ENCODE measurements at places on chromosomes 4 and X.
A peak's percentile ranks its signal among the peaks of the same experiment; 100 is the strongest.

GRCh38 chr4:24614881-24615280 is 30.5 kb upstream of the DHX15 start:
- DNase-seq, result no peak

- DNase-seq, result no peak
Observed at GRCh38 chr4:94160774-94161173, 46.9 kb upstream of the SMARCAD1 start.

- DNase-seq, result no peak
Observed at GRCh38 chrX:17527135-17527701, 152.2 kb downstream of the NHS start.

DNA sequence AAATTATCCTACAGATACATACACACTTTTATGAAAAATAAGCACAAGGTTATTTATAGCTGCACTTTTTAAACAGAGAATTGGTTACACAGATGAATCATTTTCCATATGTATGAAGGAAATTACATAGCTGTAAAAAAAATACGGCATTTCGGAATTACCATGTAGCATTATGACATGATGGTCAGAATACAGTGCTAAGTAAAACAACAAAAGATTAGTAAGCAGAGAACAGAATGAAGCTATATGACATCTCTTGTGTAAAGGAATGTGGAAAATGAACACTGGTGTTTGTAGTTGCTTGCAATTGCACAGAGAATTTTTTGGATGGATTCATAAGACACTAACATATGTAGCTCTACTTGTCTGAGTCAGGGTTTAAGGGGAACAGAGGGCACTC is 1222.0 kb upstream of the PRKX start:
- no peak for DNase-seq

- no peak for DNase-seq
Observed at GRCh38 chrX:41180194-41180908, 95.1 kb downstream of the USP9X start.

- no peak for DNase-seq
Observed at GRCh38 chrX:113522814-113523213, 682.2 kb upstream of the AMOT start.

DNA sequence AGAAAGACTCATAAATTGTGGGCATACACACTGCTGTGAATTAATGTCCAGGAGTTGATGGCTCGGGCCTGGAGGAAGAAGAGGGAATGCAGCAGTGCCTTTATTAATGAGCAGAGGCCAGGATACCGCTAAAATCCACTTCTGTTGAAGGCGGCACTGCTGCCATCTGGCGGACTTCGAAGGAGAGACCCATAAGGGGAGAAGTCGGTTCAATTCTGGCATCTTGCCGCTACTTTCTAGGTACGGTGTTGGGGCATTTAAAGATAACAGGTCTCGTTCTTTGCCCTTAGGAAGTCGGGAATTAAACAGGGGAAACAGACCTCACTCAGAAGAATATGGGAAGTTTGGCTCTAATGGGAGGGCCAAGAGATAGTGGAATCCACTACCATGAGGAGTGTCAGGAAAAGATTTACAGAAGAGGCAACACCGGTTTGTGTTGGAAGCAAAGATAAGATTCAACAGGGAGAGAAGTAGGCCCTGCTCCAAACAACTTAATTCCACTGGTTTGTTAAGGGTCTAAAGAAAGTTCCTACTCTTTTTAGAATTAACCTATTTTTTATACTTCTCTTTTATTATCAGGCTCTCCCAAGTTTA is 133.6 kb upstream of the GIMD1 start:
- DNase-seq, result peak; percentile 9

- no peak for DNase-seq
Observed at GRCh38 chrX:137366018-137366633, 199.8 kb upstream of the ZIC3 start.

DNA sequence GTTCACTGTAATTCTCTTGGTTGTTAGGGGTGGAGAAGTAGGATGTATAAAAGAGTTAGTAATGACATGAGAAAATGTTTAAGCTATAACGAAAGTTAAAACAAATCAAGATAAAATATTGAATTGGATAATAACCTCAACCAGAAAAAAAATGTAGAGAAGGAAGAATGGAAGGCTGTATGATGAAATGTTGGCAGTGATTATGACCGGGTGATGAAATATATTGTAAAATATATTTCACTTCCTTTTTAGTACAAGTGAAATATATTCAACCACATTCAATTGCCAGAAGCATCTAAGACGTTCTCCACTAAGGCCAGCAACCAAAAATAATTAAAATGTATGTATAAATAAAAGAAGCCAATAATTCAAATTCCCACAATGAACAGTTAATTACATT is 309.3 kb upstream of the FGF13 start:
- DNase-seq, result no peak

DNA sequence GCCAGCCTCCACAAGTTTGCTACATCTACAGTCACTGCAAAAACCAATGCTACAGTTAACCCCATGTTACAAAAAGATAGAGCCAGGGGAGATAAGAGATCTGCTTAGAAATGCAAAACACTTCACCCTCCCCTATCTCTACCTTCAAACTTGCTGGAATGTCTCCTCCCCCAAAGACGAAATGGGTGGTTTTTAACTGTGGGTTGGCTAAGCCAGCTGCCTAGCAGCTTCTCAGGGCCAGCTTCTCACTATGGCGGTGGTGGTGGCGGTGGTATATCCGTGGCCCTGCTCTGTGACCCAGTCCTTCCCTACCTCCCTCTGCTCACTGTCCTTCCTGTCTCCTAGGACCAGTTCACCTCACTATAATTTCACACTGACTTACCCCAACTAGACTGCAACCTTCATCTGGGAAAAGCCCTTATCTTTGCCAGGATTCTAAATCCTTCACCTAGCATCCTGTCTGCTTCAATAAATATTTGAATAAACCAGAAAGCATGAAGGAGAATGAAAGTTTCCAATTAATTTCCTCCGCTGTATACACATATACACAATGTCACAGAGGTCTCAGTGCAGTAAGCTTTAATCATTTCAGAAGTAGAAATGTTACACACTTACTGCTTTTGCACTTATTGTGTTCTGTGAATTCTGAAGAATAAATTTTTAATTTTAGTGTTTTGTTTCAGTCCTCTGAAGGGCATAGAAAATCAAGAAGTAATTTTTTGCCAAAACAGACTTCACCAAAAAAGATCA is 46.3 kb downstream of the SH3KBP1 start:
- no peak for DNase-seq

GRCh38 chrX:72080150-72080549 is 51.6 kb downstream of the RTL5 start:
- no peak for DNase-seq

DNA sequence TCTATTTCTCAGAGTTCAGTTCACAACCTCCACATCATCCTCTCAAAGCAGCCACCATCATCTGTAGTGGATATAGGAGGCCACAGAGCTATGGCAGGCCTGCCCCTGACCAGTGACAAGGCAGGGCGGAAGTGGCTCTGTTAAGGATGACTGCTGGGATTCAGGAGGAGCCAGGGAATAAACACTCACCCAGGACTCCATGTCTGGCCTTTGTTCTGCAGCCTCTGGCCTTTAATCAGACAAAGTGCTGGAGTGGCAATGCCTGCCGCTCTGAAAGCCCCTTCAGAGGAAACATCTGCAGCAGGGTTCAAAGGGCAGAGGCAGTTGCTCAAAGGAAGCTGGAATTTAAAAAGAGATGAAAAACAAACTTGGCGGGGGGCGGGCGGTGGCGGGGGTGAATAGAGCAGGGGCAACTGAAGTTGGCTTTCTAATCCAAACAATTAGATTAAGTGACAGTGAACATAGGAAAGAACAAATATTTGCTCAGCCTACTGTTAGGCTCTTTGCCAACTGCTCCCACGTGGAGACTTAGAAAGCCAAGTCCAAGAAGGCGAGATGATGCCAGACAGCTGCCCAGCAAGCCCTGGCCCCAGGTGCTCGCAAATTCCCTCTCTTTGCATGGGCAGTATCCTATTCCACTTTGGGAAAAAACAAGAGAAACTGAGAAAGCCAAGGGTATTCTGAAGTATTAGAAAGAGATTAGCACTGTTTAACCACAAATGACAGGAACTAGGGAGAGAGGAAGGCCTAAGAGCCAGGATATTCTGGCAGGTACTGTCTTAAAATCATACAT is 5.5 kb downstream of the MPP1 start:
- DNase-seq, result no peak

DNA sequence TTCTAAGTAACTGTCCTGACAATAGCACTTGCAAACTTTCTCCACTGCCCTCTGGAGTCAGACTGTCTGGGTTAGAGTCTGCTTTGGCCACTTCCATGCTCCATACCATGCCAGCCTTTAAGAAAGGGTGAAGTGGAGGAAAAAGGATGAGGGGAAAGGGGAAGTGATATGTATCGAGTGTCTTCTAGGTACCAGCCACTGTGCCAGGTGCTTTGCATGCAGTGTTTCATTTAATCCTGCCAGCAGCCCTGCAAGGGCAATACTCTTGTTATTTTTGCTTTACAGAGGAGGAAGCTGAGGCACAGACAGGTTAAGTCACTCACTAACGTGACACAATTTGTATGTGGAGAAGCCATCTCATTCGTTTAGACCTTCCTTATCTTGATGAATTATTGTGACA is 55.6 kb downstream of the RTL9 start:
- no peak for DNase-seq

DNA sequence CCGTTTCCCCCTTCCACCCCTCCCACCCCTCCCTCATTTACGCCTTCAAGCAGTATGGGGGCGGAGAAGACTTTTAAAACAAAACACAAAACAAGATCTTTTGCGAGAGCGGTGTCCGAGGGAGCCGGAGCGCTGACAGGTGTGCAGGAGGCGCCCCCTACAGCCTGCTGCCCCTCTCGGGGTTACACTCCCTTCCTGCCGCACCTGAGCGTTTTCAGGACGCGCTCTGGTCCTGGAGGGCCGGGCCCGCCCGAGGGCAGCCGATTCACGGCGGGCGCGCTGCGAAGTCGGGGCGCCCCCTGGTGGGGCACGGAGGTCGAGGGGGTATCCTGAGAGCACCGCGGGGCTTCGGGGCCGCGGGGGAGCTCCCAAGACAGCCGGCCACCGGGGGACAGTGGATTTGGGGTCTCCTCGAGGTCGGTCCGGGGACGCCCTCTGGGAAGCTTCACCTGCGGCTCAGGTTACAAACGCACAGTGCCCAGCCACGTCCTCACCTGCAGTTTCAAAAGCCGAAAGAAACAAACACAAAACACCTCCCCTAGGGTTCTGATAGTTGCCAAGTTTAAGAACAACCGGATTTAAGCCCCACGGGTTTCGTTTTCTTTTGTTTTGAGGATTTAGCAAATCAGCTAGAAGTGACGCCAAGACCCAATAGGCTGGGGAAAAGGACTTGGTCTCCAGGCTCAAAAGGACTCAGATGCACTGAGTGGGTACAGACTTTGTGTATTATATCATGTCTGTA is 8.0 kb upstream of the NEUROG2 start:
- peak; percentile 76 for DNase-seq

- DNase-seq, result no peak
Observed at GRCh38 chr4:46956451-46956850, 36.9 kb downstream of the GABRA4 start.

- DNase-seq, result peak; percentile 6
Observed at GRCh38 chrX:68433155-68433980, at the start of gene OPHN1. OPHN1 (minus strand) TSS chrX:68433495; CDS start chrX:68433020, 475 bp downstream.

GRCh38 chrX:15674514-15674840 is 9.9 kb upstream of the CLTRN start:
- no peak for DNase-seq

- no peak for DNase-seq
Observed at GRCh38 chrX:16528620-16529019, 121.3 kb upstream of the S100G start.

- DNase-seq, result no peak
Observed at GRCh38 chr4:153651587-153651986, 32.5 kb upstream of the TLR2 start.

Data from HuH-7.5 (cell line).